ENCODE measurements at places on chromosomes 16 and 17. TPM values are rescaled to one million over a fixed set of nuclear protein-coding genes. Genes with fewer than 3 reads are reported as not detected.

TBC1D3I gene
- total RNA-seq: not detected

SLC16A6 gene
- 4.8 TPM for total RNA-seq

PRAC1 gene
- total RNA-seq: not detected

KRTAP4-6 gene
- total RNA-seq: not detected

CRYM gene
- 0.10 TPM for total RNA-seq

TMC7 gene
- total RNA-seq: 2.2 TPM

RAB34 gene
- total RNA-seq: 176 TPM

FGF11 gene
- total RNA-seq: 2.0 TPM

VTN gene
- total RNA-seq: 0.60 TPM

SLFN13 gene
- 0.84 TPM for total RNA-seq

KRT33A gene
- not detected for total RNA-seq

CD300LB gene
- not detected for total RNA-seq

POLR3E gene
- 11.5 TPM for total RNA-seq

TK1 gene
- total RNA-seq: 161 TPM

KCNJ2 gene
- total RNA-seq: under 0.01 TPM

MBTPS1 gene
- total RNA-seq: 38.6 TPM

ZNF48 gene
- 5.2 TPM for total RNA-seq

GOSR1 gene
- total RNA-seq: 28.2 TPM

MILR1 gene
- 21.6 TPM for total RNA-seq

SLC6A4 gene
- total RNA-seq: not detected

OTOP2 gene
- not detected for total RNA-seq

FBXW10 gene
- not detected for total RNA-seq

TCAP gene
- total RNA-seq: 0.24 TPM

EPX gene
- not detected for total RNA-seq

KRTAP4-1 gene
- total RNA-seq: not detected

PNMT gene
- 0.68 TPM for total RNA-seq

ADAM11 gene
- total RNA-seq: 0.12 TPM

TMEM238L gene
- total RNA-seq: not detected

ZACN gene
- not detected for total RNA-seq

CLDN7 gene
- 2.0 TPM for total RNA-seq

RNF157 gene
- total RNA-seq: 5.8 TPM

Measured in RPMI7951 (cell line).